AG08395 (cell line): ENCODE measurements at places on chromosomes 12 and 14.

- DNase-seq, result no peak
Measured at GRCh38 chr14:106507354-106507753, 981.0 kb downstream of the TMEM121 start.

GRCh38 chr12:84191779-84192178, 720.8 kb downstream of the SLC6A15 start:
- DNase-seq, result no peak

- no peak for DNase-seq
Measured at GRCh38 chr12:102569803-102570202, 89.4 kb upstream of the IGF1 start.

- no peak for DNase-seq
Measured at GRCh38 chr14:39773387-39774126, 341.3 kb upstream of the FBXO33 start.

DNA sequence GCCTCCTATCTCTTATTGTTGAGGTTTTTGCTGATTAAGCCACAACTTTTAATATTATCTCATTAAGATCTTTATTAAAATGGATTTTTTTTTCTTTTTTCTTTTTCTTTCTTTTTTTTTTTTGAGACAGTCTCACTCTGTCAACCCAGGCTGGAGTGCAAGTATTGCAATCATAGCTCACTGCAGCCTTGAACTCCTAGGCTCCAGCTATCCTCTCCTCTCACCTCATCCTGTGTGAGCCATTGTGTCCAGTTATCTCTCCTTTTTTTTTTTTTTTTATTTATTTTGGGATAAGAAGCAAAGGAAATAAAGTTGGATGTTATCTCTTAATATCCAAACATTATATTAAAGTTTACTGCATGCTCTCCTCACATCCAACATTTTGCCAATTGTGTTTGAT, 12.7 kb downstream of the VEZT start:
- no peak for DNase-seq

- DNase-seq, result no peak
Measured at GRCh38 chr12:34625116-34625515, 602.8 kb downstream of the ALG10 start.

DNA sequence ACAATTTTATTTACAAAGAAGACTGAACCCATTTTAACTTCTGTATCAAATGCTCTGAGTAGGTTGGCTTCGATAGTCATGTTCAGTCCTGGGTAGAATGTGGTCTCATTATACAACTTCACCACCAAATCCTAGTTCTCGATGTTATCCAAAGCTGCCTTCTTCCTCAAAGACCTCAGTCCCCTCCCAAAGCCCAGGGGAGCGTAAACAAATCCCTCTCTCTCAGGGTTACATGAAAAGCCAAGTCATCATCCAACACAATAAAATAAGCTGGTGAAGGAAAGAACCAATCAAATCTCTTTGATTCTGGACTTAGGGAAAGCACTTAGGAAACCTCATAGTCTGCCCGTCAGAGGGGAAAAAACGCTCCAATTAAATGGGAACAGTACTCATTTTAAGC, 9.1 kb downstream of the PTCSC3 start:
- DNase-seq, result no peak

GRCh38 chr12:54412786-54413185, 6.3 kb downstream of the ITGA5 start:
- no peak for DNase-seq

DNA sequence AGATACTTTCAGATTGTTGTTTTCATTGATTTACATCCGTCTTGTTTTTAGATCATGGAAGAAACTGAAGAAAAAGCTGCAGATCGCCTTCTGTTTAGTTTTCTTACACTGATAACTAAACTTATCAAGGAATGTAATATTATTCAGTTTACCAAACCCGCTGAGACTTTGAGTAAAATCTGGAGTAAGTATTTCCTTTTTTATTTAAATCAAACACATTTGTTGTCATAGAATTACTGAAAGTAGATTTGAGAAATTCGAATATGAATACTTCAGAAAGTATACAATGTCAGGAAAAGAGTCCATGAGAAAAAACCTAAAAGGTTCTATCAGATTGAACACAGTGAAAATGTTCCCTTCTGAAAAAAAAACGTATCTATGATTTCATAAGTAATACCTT, 32.0 kb downstream of the ARL1 start:
- DNase-seq, result no peak

DNA sequence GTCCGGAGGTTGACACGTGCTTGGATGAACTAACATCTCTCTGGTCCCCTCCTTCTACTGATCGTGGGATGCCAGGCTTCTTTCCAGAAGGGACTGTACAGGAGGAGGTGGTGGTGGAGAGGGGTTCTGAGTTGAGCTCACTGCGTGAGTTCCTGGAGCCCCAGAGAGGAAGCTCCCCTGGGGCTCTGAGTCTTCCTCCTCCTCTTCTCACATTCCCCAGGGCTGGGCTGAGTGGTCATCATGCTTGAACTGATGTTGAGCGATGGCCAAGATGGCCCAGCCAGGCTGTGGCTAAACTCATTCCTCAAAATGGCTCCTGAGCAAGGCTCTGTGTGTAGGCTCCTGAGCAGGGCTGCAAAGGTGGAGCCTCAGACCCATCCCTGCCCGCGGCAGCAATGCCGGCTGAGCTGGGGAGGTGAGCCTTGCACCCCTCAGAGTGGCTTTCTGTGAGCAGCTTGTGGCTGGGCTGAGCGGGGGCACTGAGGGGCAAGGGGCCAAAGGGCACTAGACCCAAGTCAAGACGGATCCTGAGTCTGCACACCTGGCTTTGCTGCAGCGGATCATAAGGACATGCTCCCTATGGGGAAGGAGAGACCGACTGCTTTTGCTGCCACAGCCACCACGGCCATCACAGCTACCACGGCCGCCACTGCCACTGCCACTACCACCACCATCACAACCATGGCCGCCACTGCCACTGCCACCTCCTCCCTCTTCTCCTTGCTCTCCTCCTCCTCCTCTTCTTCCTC, 35.4 kb downstream of the MEG3 start:
- no peak for DNase-seq
